ENCODE measurements at places on chromosomes 13 and 19.

- no peak overlapping the region for H3K4me3 ChIP-seq
- H3K4me1 ChIP-seq = no peaks in the 10 kb centered on the region
- no peak overlapping the region for H3K27ac ChIP-seq
- DNase-seq = no peak
- H3K36me3 ChIP-seq = no peaks in the 10 kb centered on the region
Measured at GRCh38 chr19:47897861-47898260, 11.7 kb upstream of the SULT2A1 start.

DNA sequence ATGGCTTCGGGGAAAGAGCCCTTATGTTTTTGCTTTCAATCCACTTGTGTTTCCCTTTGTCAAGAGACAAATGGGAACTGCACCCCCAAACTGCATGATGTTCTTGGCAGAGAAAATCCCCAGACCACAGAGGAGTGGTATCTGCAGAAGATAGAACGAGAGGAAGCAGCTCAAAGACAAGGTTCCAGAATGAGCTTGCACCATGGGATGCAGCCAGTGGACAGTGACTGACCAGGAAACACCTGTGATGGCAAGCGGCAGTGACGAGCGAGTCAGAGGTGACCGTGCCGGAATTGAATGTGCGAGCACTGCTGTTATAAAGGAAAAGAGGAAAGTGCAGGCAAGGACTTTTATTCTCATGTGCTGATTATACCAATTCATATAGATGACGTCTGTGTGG is 46.3 kb downstream of the IRS2 start:
- no peak overlapping the region for H3K4me3 ChIP-seq
- no peaks in the 10 kb centered on the region for H3K27me3 ChIP-seq
- no peaks in the 10 kb centered on the region for H3K36me3 ChIP-seq
- no peaks in the 10 kb centered on the region for H3K4me1 ChIP-seq
- no peak overlapping the region for H3K27ac ChIP-seq

DNA sequence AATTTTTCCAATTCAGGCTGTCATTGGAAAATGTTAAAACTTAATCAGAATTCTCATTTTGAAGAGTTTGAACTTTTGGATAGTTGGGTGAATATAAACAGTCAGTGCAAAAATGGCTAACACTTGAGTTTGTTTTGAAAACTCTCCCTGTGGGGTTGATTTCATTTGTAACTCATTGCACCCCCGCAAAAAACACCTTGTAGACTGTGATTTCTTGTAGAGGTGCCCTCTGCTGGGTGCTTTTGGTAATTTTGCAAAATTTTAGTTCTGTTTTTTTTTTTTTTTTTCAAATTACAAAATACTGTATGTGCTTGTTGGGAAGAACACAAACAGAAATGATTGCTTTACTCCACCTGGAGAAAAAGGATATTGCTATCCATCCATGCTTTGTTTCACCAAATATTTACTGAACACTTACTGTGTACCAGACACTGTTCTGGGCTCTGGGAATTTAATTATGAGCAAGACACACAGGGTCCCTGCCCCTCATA is 28.2 kb upstream of the GPI start:
- peaks cover 28% of the 10 kb centered on the region for H3K4me1 ChIP-seq
- H3K36me3 ChIP-seq = peaks cover 22% of the 10 kb centered on the region

GRCh38 chr13:59538512-59538911 is 625.2 kb downstream of the DIAPH3 start:
- DNase-seq = no peak
- H3K36me3 ChIP-seq = no peaks in the 10 kb centered on the region
- no peaks in the 10 kb centered on the region for H3K27me3 ChIP-seq
- H3K4me3 ChIP-seq = no peak overlapping the region
- peaks cover 14% of the 10 kb centered on the region for H3K4me1 ChIP-seq
- H3K27ac ChIP-seq = no peak overlapping the region

DNA sequence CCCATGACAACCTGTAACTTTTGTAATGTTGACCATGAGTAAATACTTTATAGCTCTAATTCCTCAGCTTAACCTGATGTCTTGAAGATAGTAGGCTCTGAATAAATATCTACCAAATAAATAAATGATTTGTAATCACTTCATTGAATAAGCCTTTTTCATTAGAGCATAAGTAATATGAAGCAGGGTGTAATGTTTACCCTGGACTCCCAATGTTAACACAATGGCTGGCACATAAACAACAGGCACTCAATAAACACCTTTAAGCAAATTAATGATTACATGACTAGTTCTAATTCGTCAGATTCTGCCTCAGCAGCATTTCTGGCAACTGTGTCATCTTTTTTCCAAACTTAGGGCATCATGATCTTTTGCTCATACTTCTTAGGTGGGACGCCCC is 396.3 kb downstream of the LIG4 start:
- H3K4me3 ChIP-seq = no peak overlapping the region
- no peaks in the 10 kb centered on the region for H3K27me3 ChIP-seq
- no peak overlapping the region for H3K27ac ChIP-seq
- DNase-seq = no peak

DNA sequence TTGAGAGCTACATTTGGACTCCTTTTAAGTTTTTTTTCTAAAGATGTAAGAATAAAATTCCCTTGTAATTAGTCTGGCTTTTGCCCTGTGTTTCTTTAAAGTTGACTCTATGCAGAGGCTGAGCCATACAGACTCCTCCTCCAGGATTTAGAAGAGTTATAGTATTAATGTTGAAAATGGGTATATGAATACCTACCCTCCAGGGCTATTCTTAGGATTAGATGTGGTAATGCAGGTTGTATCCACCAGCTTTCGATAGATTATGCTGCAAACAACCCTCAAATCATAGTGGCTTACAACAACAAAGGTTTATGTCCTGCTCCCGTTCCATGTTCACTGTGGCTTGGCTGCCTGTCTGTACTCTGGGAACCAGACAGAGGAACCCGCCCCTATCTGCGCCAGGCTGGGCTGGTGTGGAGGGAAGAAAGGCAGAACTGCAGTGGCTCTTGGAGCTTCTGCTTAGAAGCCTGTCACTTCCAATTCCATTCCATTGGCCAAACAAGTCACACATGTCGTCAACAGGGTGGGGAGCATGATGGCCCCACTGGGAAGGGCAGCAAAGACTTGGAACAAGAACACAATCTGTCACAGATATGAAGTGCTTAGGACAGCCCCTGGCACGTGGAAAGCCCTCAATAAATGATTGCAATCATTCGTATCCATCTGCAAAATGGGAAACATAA is 290.8 kb downstream of the FOXO1 start:
- no peaks in the 10 kb centered on the region for H3K36me3 ChIP-seq
- H3K27ac ChIP-seq = no peak overlapping the region
- no peaks in the 10 kb centered on the region for H3K27me3 ChIP-seq
- H3K4me1 ChIP-seq = no peaks in the 10 kb centered on the region
- DNase-seq = no peak

DNA sequence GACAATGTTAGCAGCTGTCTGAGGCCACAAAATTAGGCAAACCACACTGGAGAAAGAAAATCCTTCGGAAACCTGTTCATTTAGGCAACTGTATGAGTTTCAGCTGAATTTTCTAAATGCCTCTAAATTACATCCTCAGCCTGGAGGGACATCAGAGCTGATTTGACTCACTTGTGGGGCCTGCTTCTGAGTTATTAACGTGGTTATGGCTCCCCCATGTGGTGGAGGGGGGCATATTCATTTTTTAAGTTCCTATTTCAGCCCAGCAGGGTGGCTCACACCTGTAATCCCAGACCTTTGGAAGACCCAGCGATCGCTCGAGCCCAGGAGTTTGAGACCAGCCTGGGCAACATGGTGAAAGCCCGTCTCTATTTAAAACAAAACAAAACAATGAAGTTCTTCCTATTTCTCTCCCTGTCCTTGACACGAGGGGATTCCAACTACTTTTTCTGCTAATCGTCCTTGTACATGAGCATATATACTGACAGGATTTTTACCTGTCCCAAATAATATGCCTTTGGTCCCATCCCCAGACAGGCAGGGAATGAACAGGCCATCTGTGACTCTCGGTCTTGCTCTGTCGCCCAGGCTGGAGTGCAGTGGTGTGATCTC is 31.5 kb upstream of the HIF3A start:
- peak; percentile 83 for DNase-seq
- peaks cover 5% of the 10 kb centered on the region for H3K27me3 ChIP-seq
- no peak overlapping the region for H3K27ac ChIP-seq
- H3K36me3 ChIP-seq = no peaks in the 10 kb centered on the region

GRCh38 chr13:74070065-74070464 is 64.1 kb downstream of the KLF12 start:
- peaks cover 21% of the 10 kb centered on the region for H3K4me1 ChIP-seq
- no peak overlapping the region for H3K27ac ChIP-seq
- no peaks in the 10 kb centered on the region for H3K36me3 ChIP-seq
- H3K27me3 ChIP-seq = no peaks in the 10 kb centered on the region
- DNase-seq = no peak

DNA sequence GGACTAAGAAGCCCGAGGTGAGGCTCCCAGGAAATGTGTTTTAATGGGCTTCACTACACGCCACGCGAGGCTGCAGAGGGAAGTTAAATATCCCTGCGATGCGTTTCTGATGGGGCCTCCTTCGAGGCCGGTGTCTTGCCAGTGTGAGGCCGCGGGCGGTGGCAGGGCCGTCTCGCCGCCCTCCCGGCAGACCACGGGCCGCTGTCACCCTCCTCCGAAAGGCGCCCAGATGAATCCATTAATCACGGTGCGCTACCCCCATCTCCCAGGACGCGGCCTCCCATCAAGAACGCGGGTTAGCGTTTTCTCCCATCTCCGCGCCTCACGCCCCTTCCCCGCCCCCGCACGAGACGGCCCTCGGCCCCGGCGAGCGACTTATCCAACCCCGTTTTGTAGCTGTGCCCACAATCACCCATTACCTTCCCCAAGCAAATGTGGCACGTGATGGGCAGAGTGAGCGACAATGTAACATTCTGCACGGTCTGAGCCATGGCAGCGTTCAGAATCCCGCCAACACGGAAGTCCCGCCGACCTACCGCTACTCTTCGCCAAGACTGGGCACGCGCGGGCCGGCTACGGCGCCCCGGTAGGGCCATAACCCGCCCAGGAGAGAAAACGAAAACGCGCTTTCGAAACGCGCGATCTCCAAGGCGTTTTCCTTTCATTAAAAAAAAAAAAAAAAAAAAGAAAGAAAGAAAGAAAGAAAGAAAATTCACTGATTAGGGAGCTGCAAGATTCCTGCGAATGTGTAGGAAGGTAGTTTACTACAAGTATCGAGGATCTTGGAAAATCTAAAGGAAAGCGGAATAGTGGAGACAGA is at the start of gene OBI1:
Gene OBI1, minus strand, starts transcription at position 526 of the 820 bp plus-strand sequence. Its CDS starts 35 bp downstream, at position 491.
- no peaks in the 10 kb centered on the region for H3K36me3 ChIP-seq
- H3K4me3 ChIP-seq = peak within 1 kb of the TSS; percentile 97
- H3K4me1 ChIP-seq = peaks cover 30% of the 10 kb centered on the region
- peak within 1 kb of the TSS; percentile 48 for H3K27ac ChIP-seq

GRCh38 chr13:23902975-23903905 is 5.9 kb upstream of the C1QTNF9B start:
- peaks cover 20% of the 10 kb centered on the region for H3K4me1 ChIP-seq
- no peaks in the 10 kb centered on the region for H3K27me3 ChIP-seq
- H3K4me3 ChIP-seq = no peak overlapping the region
- DNase-seq = no peak
- no peaks in the 10 kb centered on the region for H3K36me3 ChIP-seq

GRCh38 chr19:45460807-45461347 is 6.9 kb upstream of the FOSB start:
- H3K4me3 ChIP-seq = no peak overlapping the region
- H3K27ac ChIP-seq = no peak overlapping the region
- DNase-seq = no peak
- no peaks in the 10 kb centered on the region for H3K36me3 ChIP-seq
- H3K27me3 ChIP-seq = no peaks in the 10 kb centered on the region

- peak; percentile 21 for DNase-seq
- peaks cover 6% of the 10 kb centered on the region for H3K4me1 ChIP-seq
- no peaks in the 10 kb centered on the region for H3K27me3 ChIP-seq
- no peak overlapping the region for H3K27ac ChIP-seq
- H3K36me3 ChIP-seq = no peaks in the 10 kb centered on the region
Measured at GRCh38 chr13:59367467-59367866, 796.3 kb downstream of the DIAPH3 start.

DNA sequence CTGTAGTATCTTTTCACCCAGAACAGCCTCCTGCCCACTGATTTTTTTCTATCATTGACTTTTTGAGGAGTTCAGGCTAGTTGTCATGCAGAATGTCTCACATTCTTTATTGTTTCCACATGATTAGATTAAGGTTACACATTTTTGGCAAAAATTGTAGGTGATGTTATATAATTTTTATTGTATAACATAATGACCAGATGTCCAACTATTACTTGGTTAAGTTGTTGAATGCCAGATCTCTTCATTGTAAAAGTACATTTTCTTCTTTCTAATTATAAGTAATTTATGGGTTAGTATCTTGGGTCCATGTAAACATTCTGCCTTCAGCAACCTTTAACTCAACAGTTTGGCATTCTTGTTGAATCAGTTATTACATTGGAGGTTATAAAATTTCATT is 138.4 kb downstream of the POSTN start:
- H3K4me3 ChIP-seq = no peak overlapping the region
- no peak overlapping the region for H3K27ac ChIP-seq
- no peaks in the 10 kb centered on the region for H3K4me1 ChIP-seq
- no peak for DNase-seq

- H3K27ac ChIP-seq = no peak overlapping the region
- H3K4me3 ChIP-seq = no peak overlapping the region
- no peaks in the 10 kb centered on the region for H3K27me3 ChIP-seq
- no peaks in the 10 kb centered on the region for H3K36me3 ChIP-seq
Measured at GRCh38 chr13:101706651-101707050, 254.2 kb downstream of the ITGBL1 start.

- no peaks in the 10 kb centered on the region for H3K36me3 ChIP-seq
- DNase-seq = no peak
- H3K4me1 ChIP-seq = peaks cover 3% of the 10 kb centered on the region
- H3K27ac ChIP-seq = no peak overlapping the region
Measured at GRCh38 chr19:44924243-44924725, 9.9 kb downstream of the APOC1 start.

GRCh38 chr13:95267662-95268342 is 33.4 kb downstream of the ABCC4 start:
- no peaks in the 10 kb centered on the region for H3K36me3 ChIP-seq
- H3K4me1 ChIP-seq = peaks cover 47% of the 10 kb centered on the region
- H3K27me3 ChIP-seq = no peaks in the 10 kb centered on the region
- peak; percentile 40 for DNase-seq
- H3K4me3 ChIP-seq = no peak overlapping the region
- H3K27ac ChIP-seq = peak overlapping the region; percentile 48

Data from endothelial cell of umbilical vein (primary cell).